ENCODE measurements at places on chromosomes 6 and 20.

DNA sequence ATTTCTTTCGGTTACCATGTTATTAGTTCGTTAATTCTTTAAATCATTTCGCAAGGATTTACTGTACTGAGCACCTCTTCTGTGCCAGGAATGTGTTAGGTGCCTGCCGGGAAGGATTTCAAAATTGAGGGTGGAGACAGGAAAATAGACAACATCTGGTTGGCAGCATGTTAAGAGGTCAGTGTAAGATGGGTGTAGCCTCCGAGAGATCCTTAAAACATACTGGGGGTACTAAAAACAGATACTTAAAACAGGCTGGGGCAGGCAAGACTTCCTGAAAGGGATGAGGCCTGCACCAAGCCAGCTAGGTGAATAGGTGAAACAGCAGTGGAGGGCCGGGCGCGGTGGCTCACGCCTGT lies 178.0 kb upstream of the SGK1 start:
- no peak for DNase-seq

DNA sequence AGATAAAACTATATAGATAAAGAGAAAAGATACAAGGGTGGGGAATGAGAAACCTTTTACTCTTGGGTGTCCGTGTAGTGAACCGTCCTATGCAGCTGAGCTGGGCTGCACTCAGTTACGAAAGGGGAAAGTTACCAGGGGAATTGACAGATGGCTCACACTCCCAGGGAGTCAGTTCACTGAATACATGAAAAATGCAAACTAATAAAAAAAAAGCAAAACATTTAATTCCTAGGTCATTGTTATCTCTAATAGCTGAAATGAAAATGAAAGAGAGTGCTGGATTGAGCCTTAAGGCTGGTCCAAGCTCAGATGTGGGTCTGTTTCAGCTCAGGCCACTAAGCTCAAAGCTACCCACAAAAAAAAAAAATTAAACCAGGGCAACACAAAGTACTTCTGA lies 138.0 kb downstream of the THBS2 start:
- no peak for DNase-seq

- peak; percentile 85 for DNase-seq
Observed at GRCh38 chr20:41137614-41138474, 501 bp downstream of the PLCG1 start.

GRCh38 chr20:50345712-50346373 lies 155.2 kb downstream of the CEBPB start:
- DNase-seq = no peak

DNA sequence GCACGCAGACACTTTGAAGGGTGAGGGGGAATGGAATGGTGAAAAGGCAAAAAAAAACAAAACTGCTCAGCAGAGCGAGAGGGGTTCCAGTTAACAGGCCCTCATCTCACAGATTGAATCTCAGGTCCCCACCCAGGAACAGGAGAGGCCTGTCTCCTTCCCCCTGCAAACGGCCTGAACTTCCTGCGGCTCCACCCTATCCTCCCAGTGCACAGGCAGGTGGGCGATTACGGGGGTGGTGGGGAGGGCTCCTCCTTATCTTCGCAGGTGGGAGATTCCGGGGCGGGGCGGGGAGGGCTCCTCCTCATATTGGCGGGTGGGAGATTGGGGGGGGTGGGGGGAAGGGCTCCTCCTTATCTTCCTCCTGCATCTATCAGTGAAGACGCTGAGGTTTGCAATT lies 129.0 kb downstream of the SOX4 start:
- no peak for DNase-seq

GRCh38 chr20:3258429-3258828 lies 19.4 kb upstream of the SLC4A11 start:
- no peak for DNase-seq

- no peak for DNase-seq
Observed at GRCh38 chr20:36825385-36826104, 50.4 kb upstream of the TLDC2 start.

- DNase-seq = no peak
Observed at GRCh38 chr6:10323018-10323417, 91.9 kb downstream of the TFAP2A start.

DNA sequence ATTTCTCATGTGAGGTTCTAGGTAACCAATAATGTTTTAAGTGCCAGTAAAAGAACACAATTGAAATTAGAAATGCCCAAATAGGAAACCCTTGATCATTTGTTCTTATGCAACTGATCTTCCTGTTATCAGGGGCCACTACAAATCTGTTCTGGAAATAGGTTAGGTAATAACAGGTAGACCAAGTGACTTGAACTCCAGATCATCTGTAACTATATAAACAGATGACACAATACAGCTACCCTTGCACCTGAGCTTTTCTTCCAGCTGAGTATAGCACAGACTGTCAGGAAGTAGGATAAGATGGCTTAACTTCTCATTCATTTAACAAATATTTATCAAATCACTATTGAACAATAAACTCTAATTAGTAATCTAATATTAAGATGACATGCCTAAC lies 52.5 kb downstream of the MAN1A1 start:
- no peak for DNase-seq

DNA sequence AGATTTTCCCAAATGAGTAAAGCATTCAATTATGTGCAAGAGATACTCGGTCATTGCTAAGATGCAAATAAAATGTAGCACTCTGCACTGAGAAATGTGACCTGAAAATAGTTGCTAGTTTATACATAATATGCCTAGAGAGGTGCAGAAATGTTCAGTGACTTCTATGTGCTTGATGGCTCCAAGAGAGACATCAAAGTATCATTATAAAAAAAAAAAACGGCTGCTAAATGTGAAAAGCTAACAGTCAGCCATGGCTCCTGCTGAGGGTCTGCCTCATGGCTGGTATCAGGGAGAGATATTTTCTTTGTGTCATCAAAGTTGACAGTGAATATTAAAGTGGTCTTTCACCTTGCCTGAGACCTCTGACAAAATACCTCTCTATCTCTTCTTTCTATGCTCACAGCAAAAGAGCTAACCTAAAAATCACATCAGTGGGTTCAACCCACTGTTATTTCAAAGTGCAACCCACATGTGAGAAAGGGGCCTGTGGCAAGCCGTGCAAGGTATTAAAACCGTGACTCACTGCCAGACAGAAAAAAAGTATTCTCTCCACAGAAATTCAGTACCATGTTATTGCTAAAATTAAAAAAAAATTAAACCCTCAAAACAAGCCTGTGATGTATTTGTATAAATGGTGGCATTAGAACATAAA lies 259.0 kb downstream of the HIVEP2 start:
- DNase-seq = no peak

- DNase-seq = no peak
Observed at GRCh38 chr6:25346064-25346463, 66.9 kb downstream of the CARMIL1 start.

DNA sequence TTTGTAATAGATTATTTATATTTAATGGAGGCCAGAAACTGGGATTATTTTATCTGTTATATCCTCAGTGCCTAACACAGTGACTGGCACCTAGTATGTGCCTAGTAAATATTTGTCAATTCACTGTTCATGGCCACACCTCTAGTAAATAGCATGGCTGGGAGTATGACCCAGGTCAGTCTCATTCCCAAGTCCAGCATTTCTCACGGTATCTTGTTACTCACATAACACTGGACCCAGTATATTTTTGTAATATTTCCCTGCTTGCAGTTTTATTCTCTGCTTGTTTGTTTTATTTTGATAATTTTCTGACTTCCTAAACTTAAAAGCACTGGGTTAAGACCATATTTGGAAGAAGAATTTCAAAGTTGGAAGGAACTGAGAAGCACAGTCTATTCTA lies 47.7 kb downstream of the CTNNBL1 start:
- DNase-seq = no peak

- no peak for DNase-seq
Observed at GRCh38 chr6:93468291-93468690, 48.9 kb upstream of the EPHA7 start.

GRCh38 chr6:105896821-105897095 lies 189.4 kb upstream of the PRDM1 start:
- DNase-seq = no peak

- no peak for DNase-seq
Observed at GRCh38 chr20:58102744-58103516, 125.5 kb downstream of the ANKRD60 start.

DNA sequence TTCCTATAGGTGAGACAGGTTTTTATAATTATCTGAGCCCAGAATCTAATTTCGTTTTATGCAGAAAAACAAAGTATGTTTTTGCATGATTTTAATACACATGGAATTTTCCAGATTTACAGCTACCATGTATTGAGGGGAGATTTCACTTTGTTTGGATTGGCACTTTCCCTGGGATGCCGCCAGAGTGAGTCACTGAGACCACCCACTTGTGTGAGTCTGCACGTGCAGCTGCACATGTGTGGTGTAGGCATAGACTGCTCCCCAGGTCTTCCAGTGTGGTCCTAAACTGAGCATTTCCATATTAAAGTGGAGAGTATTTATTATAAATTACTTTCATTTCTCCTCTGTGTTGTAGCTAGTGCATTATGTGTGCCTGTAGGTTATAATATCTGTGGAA lies 186.8 kb downstream of the UBE3D start:
- no peak for DNase-seq

DNA sequence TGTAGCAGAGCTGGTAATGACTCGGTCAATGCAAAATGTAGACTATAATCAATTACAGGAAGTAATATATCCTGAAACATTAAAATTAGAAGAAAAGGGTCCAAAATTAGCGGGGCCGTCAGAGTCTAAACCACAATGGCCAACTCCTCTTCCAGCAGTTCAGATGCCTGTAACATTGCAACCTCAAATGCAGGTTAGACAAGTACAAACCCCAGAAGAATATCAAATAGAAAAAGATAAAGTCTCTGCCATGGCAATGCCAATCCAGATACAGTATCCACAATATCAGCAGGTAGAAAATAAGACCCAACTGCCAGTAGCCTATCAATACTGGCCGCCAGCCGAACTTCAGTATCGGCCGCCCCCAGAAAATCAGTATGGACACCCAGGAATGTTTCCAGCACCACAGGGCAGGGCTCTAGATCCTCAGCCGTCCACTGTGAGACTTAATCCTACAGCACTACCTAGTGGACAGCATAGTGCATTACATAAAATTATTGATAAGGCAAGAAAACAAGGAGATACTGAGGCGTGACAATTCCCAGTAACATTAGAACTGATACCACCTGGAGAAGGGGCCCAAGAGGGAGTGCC lies 158.4 kb downstream of the GPX5 start:
- no peak for DNase-seq

- no peak for DNase-seq
Observed at GRCh38 chr6:47203938-47204611, 105.6 kb downstream of the TNFRSF21 start.

DNA sequence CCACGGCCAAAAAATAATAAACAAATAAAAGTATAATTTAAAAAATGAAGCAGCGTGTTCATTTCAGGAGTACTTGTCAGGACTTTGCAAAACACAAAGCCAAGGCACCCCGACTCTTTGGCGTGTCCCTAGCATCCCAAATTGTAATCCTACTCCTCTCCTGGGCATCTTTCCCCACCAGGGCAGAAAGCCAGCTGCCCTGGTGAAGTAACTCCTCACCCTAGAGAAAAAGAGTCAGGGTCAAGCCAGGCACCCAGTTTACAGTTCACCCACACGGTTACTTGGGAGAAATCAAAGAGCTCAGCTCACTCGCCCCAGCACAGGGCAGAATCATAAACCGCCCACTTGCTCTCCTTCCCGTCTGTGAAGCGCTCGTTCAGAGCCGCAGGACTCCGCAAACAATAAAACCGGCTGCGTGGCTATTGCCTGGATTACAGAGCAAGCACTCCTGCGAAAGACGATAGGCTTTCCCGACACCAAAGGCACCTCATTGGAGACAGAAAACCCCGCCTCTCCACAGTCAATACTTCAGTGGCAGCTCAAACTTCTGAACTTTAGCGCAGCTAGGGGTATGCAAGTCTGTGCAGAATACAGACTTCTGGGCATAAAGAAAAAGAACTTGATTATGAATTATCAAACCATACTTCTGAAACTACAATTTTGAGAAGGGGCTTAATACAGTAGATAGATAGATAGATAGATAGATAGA lies 73.0 kb upstream of the NHSL1 start:
- DNase-seq = peak; percentile 80

GRCh38 chr6:37822851-37823682 lies 3.5 kb downstream of the ZFAND3 start:
- DNase-seq = no peak

- no peak for DNase-seq
Observed at GRCh38 chr6:3310051-3310448, 51.3 kb downstream of the PSMG4 start.

- no peak for DNase-seq
Observed at GRCh38 chr6:31354158-31354863, 2.7 kb downstream of the HLA-B start.

DNA sequence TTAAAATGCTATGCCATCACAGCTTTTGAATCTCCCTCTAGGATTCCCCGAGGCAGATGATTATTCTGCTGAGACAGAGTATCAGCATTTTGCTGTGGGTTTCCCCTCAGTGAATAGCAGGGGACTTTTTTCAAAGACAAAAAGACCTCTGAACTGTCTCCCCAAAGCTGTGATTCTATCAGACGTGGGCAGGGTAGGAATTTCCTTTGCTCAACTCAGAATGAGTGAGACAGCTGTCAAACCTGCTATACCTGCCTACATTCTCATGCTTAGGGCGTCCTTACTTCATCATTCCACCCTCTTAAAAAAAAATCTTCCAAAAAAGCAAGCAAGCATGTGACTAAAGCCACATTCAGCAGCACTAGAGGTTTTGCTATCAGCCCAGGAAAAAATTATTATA lies 147.6 kb upstream of the FAM83B start:
- DNase-seq = no peak

- no peak for DNase-seq
Observed at GRCh38 chr6:116282698-116283097, 3.0 kb upstream of the TSPYL1 start.

DNA sequence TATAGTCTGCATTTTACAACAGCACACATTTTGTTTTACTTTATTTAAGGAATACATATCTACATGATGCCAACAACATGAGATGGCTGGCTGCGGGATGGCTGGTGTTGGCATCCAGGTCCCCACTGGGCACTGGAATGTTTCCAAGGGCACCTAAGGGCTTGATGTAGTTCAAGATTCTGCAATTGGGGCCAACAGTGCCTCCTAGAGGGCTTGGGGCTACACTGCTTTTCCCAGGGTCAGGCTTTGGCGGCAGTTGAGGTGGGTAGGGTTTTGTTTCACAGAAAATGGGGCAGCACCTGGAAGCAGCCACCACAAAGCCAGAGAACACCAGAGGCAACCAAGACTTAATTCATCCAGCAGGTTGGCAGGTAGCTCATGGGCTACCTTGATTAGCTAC lies 202.2 kb upstream of the PRND start:
- no peak for DNase-seq

DNA sequence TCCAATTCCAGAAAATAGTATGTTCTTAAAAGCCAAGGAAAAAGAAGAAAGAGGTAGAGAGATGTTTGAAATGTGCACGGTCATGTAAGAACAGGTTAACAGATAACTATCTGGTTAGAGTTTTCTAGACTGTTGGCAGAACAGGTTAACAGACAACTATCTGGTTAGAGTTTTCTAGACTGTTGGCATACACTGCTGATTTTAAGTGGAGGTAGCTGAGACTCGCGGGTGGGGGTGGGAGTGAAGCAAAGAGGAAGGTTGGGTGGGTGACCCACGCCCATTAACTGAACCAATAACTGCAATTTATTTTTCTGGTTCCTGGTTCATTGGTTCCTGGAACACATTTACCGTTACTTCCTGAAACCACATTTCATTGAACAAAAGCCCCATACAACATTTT lies 157.5 kb downstream of the ELOVL4 start:
- DNase-seq = no peak

- no peak for DNase-seq
Observed at GRCh38 chr6:153059757-153060156, 57.2 kb upstream of the MTRF1L start.

- no peak for DNase-seq
Observed at GRCh38 chr6:5116243-5116991, 31.3 kb downstream of the PPP1R3G start.

GRCh38 chr20:31595654-31596411 lies 9.3 kb upstream of the ID1 start:
- peak; percentile 97 for DNase-seq
